Colonic mucosa (tissue), 4 donors: ENCODE measurements at places on chromosomes 13 and 19. TPM values are rescaled to one million over a fixed set of nuclear protein-coding genes. Genes with fewer than 3 reads are reported as not detected.
A peak's percentile ranks its signal among the peaks of the same experiment; 100 is the strongest.

Gene FBXO17
- 1.7 TPM for total RNA-seq

DNA sequence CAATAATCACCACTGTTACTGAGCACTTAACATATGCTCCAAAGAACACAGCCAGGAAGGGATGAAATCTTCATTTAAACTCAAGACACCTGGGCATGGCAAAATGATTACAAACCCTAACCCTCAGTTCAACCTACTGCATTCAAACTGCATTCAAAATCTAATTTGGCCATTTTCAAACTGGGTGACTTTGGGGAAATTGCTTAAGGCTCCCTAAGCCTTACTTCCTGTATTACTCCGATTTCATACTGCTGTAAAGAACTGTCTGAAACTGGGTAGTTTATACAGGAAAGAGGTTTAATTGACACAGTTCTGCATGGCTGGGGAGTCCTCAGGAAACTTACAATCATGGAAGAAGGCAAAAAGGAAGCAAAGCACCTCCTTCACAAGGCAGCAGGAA is 50.4 kb downstream of the CBY2 start:
- no peak for DNase-seq
- no peak overlapping the region for H3K27ac ChIP-seq
- H3K27me3 ChIP-seq = no peaks in the 10 kb centered on the region
- H3K4me3 ChIP-seq = no peak overlapping the region
- H3K36me3 ChIP-seq = no peaks in the 10 kb centered on the region

- no peaks in the 10 kb centered on the region for H3K27me3 ChIP-seq
- H3K27ac ChIP-seq = no peak overlapping the region
- no peaks in the 10 kb centered on the region for H3K4me1 ChIP-seq
- DNase-seq = no peak
- no peak overlapping the region for H3K4me3 ChIP-seq
- H3K36me3 ChIP-seq = no peaks in the 10 kb centered on the region
Measured at GRCh38 chr19:37082307-37082706, 4.1 kb downstream of the ZNF420 start.

Gene ZNF606
- total RNA-seq = 8.7 TPM

Gene MED26
- 11.9 TPM for total RNA-seq

DNA sequence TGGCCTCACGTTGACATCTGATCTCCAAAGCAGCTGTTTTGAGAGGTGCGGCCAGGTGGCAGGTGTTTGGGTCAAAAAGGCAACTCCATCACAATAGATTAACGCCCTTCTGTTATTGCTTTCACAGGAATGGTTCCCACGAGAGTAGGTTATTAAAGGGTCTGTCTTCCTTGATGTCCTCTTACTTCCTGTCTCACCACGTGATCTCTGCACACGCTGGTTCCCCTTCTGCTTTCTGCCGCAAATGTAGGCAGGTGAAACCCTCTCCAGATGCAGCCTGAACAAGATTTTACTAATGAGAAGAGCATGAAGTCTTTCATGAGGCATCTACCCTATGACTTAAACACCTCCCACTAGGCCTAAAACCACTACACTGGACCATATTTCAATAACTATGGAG is 22.8 kb upstream of the ZNF564 start:
- no peaks in the 10 kb centered on the region for H3K4me1 ChIP-seq
- no peaks in the 10 kb centered on the region for H3K27me3 ChIP-seq
- H3K27ac ChIP-seq = no peak overlapping the region
- no peak overlapping the region for H3K4me3 ChIP-seq
- no peaks in the 10 kb centered on the region for H3K36me3 ChIP-seq

GRCh38 chr19:4977299-4978174 is 8.6 kb downstream of the KDM4B start:
- H3K27me3 ChIP-seq = no peaks in the 10 kb centered on the region
- no peaks in the 10 kb centered on the region for H3K4me1 ChIP-seq
- no peak overlapping the region for H3K4me3 ChIP-seq

Gene ANKRD27
- total RNA-seq = 36.6 TPM

DNA sequence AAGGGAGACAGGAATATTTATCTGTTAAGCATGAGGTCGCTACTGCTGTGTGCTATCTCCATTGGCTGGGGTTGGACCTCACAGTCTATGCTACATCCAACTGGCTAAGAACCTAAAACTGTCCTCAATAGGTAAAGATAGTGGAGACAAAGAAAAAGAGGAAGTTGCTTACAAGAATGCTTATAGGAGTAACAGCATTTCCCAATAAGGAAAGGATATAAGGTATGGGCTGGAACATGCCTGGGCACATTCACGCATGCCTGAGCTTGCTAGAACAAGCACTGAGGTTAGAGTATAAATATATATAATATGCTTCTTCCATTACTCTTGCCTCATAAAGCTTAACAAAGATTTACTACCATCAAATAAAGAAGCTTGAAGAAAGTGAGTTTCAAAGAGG is 47.9 kb upstream of the CEACAM21 start:
- DNase-seq = no peak
- H3K36me3 ChIP-seq = no peaks in the 10 kb centered on the region
- no peak overlapping the region for H3K4me3 ChIP-seq
- H3K27me3 ChIP-seq = peaks cover 9% of the 10 kb centered on the region
- no peak overlapping the region for H3K27ac ChIP-seq
- no peaks in the 10 kb centered on the region for H3K4me1 ChIP-seq

DNA sequence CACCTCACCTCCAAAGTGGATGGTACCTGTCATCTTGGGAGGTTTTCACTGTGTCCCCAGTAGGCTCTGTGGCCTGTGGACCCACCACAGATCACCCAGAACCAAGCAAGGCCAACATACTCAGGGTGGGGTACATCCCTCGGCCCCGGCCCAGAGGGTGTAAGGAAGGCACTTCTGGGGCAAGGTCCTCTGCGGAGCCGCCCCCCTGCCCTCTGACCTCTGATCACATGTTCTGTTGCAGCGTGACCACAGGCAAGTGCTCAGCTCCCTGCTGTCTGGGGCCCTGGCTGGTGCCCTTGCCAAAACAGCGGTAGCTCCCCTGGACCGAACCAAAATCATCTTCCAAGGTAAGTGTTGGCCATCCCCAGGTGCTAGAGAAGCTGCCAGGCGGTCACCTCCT is 36.7 kb downstream of the TMEM161A start:
- no peak overlapping the region for H3K27ac ChIP-seq
- no peaks in the 10 kb centered on the region for H3K36me3 ChIP-seq
- no peak for DNase-seq
- H3K4me3 ChIP-seq = no peak overlapping the region
- H3K27me3 ChIP-seq = no peaks in the 10 kb centered on the region
- H3K4me1 ChIP-seq = no peaks in the 10 kb centered on the region

GRCh38 chr19:23439623-23440022 is 44.4 kb upstream of the ZNF91 start:
- H3K27ac ChIP-seq = no peak overlapping the region
- no peaks in the 10 kb centered on the region for H3K36me3 ChIP-seq
- no peak overlapping the region for H3K4me3 ChIP-seq

DNA sequence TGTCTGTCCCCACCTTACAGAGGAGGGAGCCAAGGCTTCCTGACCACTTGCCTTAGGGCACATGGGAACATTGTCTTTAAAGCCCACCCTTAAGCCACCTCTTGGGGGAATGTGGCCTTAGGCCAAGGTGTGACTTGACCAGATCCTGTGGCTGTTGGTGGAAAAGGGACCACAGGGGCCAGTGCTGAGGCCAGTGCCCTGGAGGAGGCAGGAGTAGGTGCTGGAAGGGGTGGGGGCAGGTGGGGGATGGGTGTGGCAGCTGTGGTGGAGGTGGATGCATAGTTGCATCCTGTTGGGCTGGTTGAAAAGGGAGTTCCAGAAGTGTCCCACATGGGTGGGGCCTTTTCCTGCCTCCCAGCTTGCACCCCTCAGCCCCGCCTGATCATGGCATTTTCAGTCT is 44.8 kb downstream of the DNM2 start:
- peak overlapping the region; percentile 95 for H3K27ac ChIP-seq
- H3K4me1 ChIP-seq = peaks cover 66% of the 10 kb centered on the region
- H3K36me3 ChIP-seq = no peaks in the 10 kb centered on the region
- DNase-seq = peak; percentile 88
- no peaks in the 10 kb centered on the region for H3K27me3 ChIP-seq

Gene NKPD1
- 0.07 TPM for total RNA-seq

- no peaks in the 10 kb centered on the region for H3K27me3 ChIP-seq
- no peak overlapping the region for H3K27ac ChIP-seq
- H3K36me3 ChIP-seq = no peaks in the 10 kb centered on the region
- DNase-seq = no peak
Measured at GRCh38 chr19:4800591-4801081, 9.1 kb downstream of the FEM1A start.

- H3K4me1 ChIP-seq = no peaks in the 10 kb centered on the region
- H3K4me3 ChIP-seq = no peak overlapping the region
- no peaks in the 10 kb centered on the region for H3K36me3 ChIP-seq
- no peak for DNase-seq
- H3K27me3 ChIP-seq = no peaks in the 10 kb centered on the region
- H3K27ac ChIP-seq = no peak overlapping the region
Measured at GRCh38 chr19:50451223-50451534, 18.5 kb downstream of the MYBPC2 start.

GRCh38 chr19:30028118-30028991 is 86.3 kb downstream of the URI1 start:
- no peak overlapping the region for H3K27ac ChIP-seq
- H3K27me3 ChIP-seq = no peaks in the 10 kb centered on the region
- H3K4me1 ChIP-seq = no peaks in the 10 kb centered on the region
- no peak for DNase-seq
- H3K4me3 ChIP-seq = no peak overlapping the region
- H3K36me3 ChIP-seq = no peaks in the 10 kb centered on the region

DNA sequence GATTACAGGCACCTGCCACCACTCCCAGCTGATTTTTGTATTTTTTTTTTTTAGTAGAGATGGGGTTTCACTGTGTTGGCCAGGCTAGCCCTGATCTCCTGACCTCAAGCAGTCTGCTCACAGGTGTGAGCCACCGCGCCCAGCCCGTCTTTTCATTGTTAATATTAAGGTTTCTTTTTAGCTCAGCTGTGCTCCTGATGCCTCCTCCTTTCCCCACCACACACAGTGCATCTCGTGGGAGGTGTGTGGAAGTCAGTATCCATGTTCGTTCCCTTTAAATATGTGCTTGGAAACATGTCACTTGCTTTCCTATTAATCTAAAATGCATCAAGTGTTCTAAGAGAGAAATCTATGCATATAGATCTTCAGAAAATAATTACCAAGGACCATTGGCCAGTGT is 53.5 kb downstream of the IPO5 start:
- H3K27me3 ChIP-seq = no peaks in the 10 kb centered on the region
- H3K36me3 ChIP-seq = no peaks in the 10 kb centered on the region
- no peak overlapping the region for H3K4me3 ChIP-seq
- DNase-seq = no peak
- H3K27ac ChIP-seq = no peak overlapping the region
- no peaks in the 10 kb centered on the region for H3K4me1 ChIP-seq

GRCh38 chr13:96661612-96662011 is 332.7 kb downstream of the OXGR1 start:
- DNase-seq = no peak
- H3K27me3 ChIP-seq = no peaks in the 10 kb centered on the region
- no peak overlapping the region for H3K27ac ChIP-seq
- H3K4me1 ChIP-seq = no peaks in the 10 kb centered on the region
- H3K36me3 ChIP-seq = no peaks in the 10 kb centered on the region

GRCh38 chr13:28582225-28582891 is 76.6 kb upstream of the POMP start:
- H3K27me3 ChIP-seq = no peaks in the 10 kb centered on the region
- DNase-seq = no peak
- no peaks in the 10 kb centered on the region for H3K4me1 ChIP-seq
- no peaks in the 10 kb centered on the region for H3K36me3 ChIP-seq
- no peak overlapping the region for H3K27ac ChIP-seq

Gene ZNF121
- 18.3 TPM for total RNA-seq

DNA sequence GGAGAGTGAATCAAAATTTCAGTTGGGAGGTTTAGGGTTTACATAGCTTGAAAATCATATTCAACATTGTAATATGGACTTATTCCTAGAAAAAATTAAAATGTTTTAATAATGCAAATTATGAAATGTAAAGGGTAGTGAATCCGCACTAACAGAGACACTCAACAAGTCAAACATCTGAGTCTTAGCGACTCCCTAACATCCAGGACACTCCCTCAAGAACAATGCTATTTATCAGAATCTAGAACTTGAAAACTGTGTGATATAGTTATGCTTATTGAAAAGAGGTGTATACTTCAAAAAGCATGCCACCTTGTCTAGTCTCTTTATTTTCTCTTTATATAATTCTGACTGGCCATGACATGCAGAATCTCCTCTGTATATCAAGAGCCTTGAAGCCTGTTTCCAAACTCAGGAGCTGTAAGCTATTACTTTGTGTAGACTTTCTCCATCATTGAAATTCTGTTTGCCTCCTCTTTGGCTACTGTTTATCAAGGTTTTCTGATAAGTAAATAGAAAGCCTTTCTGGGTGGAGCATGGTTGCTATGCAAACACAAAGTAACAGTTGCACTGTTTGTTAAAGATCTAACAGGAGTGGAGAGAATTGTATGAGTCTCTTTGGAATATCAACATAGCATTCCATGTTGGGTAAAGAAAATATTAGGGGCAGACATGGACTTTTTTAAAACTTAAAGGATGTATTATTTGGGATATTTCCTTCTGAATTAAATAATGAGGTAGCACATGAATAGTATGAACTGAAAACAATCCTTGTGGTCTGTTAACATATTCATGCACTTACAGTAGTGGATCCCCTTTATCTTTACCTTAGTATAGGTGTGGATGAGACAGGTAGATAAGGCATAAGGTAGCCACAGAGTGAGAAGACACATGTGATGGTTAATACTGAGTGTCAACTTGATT is 56.4 kb upstream of the MBNL2 start:
- H3K4me1 ChIP-seq = peaks cover 4% of the 10 kb centered on the region
- no peaks in the 10 kb centered on the region for H3K36me3 ChIP-seq
- H3K4me3 ChIP-seq = no peak overlapping the region
- no peaks in the 10 kb centered on the region for H3K27me3 ChIP-seq

- H3K36me3 ChIP-seq = no peaks in the 10 kb centered on the region
- H3K4me1 ChIP-seq = no peaks in the 10 kb centered on the region
- H3K27me3 ChIP-seq = peaks cover 83% of the 10 kb centered on the region
- H3K27ac ChIP-seq = no peak overlapping the region
Measured at GRCh38 chr13:112066624-112067004, 335 bp upstream of the SOX1 start.

Gene RAB20
- 32.1 TPM for total RNA-seq

Gene PLIN5
- 2.0 TPM for total RNA-seq

DNA sequence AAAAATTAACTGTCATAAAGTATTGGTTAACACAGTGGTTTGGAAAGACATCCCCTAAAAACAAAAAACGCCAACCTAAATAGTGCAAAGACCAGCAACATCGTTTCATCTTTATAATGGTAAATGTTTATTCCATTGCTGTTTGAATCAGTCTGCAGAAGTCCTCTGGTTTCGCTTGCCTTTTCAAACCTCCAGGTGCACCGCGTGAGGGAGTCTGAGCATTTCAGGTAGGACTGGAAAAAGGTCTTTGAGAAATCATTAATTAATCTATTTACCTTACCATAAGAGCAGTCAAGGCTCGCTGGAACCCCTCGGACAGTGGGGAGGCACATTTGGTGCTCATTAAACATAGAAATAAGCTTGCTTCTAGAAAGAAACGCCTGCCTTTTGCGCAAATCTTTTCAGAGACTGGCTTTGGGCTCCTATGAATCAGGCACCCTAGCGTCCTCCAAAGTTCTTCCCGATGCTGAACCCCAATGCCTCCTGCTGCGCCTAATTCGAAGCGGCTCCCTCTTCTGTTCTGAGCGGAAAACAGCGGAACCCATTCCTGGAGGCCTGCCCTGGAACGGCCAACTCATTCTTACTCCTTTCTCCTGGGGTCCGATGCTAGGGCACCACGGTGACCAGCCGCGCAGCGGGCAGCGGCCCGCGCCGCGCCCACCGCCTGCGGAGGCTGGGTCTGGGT is 951 bp upstream of the MTUS2 start:
- peaks cover 16% of the 10 kb centered on the region for H3K27me3 ChIP-seq
- DNase-seq = no peak
- H3K4me1 ChIP-seq = no peaks in the 10 kb centered on the region
- H3K4me3 ChIP-seq = no peak overlapping the region
- no peaks in the 10 kb centered on the region for H3K36me3 ChIP-seq

Gene YJEFN3
- 17.3 TPM for total RNA-seq
